ENCODE measurements at places on chromosomes 3 and 15.
A peak's percentile ranks its signal among the peaks of the same experiment; 100 is the strongest.

DNA sequence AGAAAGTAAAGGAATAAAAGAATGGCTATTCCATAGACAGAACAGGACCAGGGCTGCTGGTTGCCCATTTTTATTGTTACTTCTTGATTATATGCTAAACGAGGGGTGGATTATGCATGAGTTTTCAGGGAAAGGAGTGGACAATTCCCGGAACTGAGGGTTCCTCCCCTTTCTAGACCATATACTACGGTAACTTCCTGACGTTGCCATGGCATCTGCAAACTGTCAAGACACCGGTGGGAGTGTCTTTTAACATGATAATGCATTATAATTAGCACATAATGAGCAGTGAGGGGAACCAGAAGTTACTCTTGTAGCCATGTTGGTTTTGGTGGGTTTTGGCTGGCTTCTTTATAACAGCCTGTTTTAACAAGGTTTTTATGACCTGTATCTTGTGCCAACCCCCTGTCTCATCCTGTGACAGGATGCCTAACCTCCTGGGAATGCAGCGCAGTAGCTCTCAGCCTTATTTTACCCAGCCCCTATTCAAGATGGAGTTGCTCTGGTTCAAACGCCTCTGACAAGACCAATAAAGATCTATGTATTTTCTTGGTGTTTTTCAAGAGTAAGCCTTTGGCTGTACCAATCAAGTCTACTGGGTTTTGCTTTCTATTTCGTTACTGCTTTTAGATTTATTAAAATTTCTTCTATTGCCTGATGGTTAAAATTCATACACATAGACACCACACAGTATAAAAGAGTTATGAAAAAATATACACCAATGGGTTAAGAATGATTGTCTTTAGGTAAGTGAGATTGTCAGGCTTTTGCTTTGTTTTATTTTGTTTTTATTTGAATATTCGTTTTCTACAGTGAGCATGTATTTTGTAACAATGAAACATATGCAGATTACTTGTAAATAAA lies 37.4 kb upstream of the CTDSPL start:
- DNase-seq: no peak

DNA sequence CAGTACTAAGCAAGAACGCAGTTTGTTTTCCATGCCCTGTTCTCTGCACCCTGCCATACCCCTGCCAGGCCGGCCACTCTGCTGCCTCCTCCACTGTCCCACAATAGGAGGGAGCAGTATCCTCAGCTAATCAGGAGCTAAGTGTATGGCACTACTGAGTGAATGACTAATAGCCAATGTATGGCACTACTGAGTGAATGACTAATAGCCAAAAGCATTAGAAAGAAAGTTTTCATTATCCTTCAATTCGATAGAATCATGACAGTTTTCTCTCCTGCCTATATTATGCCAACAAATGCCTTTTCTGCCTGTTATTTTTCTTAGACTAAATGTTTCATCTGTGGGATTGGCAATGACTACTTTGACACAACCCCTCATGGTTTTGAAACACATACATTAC lies 107.5 kb upstream of the CHRM5 start:
- DNase-seq: no peak

GRCh38 chr3:58573640-58574039 lies 3.6 kb downstream of the FAM107A start:
- DNase-seq: no peak

GRCh38 chr3:39125841-39126500 lies 18.5 kb downstream of the TTC21A start:
- no peak for DNase-seq

GRCh38 chr3:53137221-53137620 lies 7.0 kb upstream of the RFT1 start:
- DNase-seq: no peak

DNA sequence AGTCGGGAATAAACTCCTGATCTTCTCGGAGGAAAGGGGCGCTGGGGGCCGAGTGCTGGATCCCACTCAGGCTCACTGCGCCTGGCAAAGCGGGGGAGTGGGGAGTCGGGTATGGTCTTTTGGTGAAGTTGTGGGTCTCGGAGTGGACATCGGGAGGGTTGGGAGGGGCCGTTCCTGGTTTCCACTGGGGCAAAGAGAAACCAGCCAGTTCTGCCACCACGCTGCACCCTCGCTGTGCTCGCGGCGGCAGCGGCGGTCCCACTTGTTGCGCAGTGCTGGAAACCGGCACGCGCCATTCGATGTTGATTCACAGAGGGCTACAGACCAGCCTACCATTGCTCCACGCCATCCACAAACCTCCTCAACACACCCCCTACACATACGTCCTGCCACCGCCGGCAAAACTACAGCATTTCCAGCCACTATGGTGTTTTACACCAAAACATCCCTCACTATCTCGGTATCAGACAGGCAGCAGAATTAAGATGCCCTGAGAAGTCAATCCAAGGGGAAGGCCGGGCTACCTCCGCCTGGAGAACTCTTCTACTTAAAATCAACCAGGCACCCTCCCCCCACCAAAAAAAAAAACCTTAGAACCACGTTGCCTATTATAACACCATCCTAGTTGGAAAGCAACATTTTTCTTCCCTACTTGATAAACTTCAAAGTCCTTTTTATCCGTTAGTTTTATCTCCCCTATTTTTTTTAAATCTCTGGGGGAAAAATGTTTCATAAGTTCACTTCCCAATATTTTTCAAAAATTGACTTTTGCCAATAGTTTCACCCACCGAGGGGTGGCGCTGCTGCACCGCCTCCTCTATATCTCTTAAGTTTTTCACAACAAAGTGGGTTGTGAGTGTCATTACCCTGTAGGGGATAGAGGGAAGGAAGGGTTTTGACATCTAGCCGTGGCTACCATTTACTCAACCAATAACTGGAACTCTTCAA lies 3.6 kb downstream of the BCL6 start:
- peak; percentile 39 for DNase-seq

DNA sequence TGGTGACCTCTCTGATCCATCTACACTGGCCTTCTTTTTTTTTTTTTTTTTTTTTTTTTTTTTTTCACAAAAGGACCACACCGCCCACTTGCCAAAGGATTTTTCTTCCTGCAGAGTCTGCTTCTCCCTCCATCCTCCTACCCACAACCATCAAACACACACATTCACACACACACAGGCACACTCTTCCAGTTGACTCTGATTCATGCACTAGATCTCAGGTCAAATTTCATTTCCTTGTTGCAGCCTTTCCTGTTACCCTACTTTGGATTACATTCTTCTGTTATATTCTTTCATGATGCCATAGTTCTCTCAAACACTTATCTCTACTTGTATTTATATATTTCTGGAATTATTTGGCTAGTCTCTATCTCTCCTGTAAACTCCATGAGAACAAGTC lies 133.9 kb downstream of the STAC start:
- no peak for DNase-seq

DNA sequence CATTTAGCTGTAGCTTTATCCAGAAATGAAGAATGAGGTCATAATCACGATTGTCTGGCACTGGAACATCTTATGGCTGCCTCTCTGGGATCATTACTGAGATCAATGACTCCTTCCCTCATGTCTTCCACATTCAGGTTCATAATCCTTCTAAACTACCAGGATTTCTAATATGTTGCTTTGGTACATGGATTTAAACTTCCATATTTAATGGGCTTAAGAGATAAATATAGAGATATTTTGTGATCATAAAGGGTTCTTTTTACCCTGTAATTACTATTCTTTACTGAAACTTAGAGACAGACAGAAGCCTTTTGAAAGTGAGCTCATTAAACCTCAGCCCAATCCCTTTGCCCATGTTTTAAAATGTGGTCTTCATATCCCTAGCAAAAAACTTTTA lies 575.4 kb upstream of the ALCAM start:
- DNase-seq: no peak

DNA sequence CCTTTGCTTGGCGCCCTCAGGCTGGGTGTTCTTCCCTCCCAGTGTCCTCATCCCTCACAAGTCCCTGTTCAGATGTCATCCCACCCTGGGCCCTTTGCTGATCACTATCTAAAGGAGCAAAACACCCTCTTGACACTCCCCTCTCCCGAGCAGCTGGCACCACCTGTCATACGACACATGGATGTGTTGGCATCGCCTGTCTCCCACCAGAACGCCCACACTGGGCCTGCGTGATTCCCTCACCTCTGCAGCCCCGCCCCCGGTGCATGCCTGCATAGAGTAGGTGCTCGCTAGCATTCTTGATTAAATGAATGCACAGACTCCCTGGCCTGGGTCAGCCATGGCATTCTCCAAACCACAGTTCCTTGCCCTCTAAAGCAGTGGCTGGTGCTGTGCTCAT lies 75.8 kb downstream of the DNAJB8 start:
- no peak for DNase-seq

DNA sequence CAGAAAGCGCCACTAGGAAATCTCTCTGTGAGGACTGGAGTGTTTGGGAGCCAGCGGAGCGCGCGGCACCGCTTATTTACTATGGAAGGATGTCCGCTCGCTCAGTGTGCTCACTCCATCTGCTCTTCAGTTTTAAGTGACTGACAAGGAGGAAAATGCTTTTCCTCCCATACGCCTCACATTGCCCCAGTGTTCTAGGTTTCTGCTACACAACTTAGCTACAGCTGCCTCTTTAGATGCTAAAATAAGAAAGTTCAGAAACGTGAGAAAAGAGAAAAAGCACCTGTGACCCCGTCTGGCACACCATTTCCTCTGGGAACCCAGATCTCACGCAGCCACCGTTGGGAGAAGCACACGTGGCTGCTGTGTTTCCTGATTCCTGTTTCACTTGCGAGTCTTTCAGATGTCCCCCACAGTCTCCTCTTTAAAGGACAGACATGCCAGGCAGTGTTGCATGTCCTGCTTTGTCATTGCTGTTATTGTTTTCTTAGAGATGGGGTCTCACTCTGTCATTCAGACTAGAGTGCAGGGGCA lies 11.7 kb upstream of the MUSTN1 start:
- DNase-seq: no peak

- no peak for DNase-seq
Measured at GRCh38 chr3:65138556-65138955, 450.8 kb upstream of the ADAMTS9 start.

GRCh38 chr3:110343945-110344344 lies 727.7 kb upstream of the NECTIN3 start:
- DNase-seq: no peak

GRCh38 chr15:59649603-59650002 lies 7.7 kb downstream of the GTF2A2 start:
- DNase-seq: no peak

DNA sequence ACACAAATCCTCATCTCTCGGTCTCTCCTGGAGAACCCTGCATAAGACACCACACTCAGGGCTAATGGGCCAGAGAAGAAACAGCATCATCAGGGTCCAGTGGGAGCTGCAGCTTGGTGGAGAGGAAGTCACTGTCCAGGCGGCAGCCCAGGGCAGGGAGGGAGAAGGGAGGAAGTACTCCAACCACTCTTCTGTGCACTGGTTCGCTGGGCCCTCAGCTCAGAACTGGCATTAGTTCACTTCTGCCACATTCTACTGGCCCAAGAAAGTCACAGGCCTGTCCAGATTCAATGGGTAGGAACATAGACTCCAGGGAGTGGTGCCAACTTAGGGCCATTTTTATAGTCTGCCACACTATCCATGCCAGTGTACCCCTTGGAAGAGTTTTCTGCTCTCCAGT lies 169.0 kb downstream of the ABHD5 start:
- DNase-seq: no peak

GRCh38 chr3:65936908-65937638 lies 101.6 kb downstream of the MAGI1 start:
- no peak for DNase-seq

DNA sequence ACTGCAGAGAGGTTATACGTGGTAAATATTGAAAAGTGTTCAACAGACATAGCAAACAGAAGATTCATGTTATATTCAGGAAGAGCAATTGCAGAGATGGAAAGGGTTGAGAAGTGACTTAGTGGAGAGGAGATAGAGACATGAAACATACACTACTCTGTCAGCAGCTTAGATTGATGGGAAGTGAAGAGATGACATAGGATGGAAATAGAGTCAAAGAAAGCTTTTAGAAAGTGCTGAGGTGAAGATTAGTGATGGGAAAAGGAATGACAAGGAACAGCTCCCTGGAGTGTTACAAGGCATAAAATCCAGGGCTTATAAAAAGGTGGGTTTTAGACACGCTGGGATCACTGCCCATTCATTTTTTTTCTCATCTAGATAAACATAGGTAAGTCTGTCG lies 17.2 kb upstream of the GOLIM4 start:
- DNase-seq: no peak

DNA sequence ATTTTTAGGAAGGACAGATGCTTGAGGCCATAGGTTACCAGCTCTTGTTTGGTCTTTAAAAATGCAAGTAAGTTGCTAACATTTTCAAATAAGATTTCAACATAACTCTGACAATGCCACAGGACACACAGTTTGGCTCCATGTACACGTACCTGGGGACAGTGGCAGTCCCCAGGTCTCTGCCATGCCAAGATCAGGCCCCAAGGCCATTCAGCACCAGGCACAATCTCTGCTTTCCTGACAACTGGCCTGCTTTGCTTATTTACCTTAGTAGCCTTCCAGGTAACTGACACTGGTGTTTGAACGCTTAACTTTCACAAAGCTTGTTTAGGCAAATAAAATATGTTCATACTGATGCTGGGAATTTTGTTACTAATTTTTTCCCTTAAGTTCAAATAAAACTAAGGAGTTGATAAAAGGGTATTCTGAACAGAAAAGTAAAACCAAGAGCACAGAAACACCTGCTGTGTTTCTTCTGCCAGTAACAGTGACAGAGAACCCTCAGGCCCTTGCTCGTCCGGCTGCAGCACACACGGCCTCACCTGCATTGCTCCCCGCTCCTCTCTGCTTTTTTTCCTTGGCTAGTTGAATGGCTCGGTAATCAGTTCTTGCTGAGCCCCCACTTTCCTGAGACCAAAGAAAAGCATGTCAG lies 16.5 kb downstream of the ZXDC start:
- DNase-seq: no peak

- no peak for DNase-seq
Measured at GRCh38 chr3:106251160-106251892, 382.5 kb upstream of the CBLB start.

All from NCI-H1048 (cell line).